ENCODE measurements at places on chromosomes 2 and 18.

DNA sequence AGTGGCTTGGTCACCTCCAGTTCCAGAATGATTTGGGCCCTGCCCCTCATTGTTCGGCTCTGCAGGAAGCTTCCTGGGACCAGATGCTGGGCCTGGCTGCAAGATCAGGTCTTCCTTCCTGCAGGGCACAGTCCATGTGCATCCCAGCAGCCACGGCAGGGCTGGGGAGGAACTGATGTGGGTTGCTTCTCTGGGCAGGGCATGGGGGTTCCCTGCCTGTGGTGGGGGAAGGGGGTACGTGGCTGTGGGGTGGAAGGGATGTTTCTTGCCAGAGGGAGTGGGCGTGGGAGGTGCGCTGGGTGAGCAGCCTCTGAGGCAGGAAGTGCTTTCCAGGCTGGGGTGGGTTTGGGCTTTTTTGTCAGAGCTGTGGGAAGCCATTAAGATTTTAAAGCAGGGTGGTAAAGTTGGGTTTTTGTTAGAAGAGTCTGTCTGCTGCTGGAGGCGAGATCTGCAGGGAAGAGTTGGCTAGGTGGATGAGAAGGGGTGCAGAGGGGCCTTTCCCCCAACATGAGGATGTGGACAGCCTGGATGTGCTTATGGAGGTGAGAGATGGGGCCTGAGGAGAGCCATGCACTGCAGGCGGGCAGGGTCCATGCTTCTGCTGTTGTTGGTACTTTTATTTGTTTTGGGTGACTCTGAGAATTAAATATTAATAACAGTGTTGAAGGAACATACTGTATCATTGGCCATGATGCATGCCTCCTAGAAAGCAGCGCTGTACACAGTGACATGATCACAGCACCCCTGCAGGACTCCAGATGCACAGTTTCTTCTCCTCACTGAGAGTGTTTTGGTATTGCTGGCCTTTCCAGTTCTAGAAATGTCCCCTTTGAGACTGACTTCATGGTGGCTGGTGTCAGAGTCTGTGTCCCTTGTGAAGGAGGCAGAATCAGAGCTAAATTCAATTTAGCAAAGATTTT lies 45.3 kb downstream of the DGKD start:
- peak; percentile 18 for DNase-seq

- no peak for DNase-seq
Observed at GRCh38 chr2:133568172-133568571, at the start of gene NCKAP5. NCKAP5 (minus strand) TSS chr2:133568463; CDS start chr2:133517526, 50,937 bp downstream.

DNA sequence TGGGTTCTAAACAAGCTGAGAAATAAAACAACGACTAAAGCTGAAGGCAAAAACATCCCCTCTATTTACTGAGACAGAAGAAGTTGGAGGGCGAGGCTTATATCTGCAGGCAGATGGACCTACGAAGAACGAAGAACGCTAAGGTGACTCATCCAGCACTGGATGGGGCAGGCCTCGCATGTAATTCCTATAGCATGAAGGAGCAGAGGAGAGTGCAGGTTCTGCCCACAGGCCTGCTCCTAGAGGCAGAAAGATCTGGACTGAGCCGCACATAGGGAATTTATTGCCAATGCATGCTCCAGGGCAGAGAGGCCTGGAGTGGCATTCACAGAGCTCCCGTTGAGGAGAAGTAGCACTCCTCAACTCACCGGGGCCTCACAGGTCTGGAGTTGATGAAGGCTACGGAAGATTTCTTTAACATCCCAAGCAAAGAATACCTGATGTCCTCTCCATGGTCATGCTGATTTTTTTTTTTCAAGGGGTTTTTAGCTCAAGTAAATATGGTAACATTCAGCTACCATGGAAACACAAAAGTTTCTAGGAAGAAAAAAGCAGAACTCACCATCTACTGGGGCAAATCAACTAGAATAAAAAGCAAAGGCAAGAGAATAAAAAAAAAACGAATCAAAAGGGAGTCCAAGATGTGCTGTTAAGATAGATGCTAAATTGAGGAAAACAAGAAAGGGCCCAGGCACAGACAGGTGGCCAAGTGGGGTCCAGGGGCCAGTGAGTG lies 10.4 kb upstream of the METTL21A start:
- no peak for DNase-seq

- no peak for DNase-seq
Observed at GRCh38 chr18:22223254-22223964, 54.0 kb downstream of the GATA6 start.

DNA sequence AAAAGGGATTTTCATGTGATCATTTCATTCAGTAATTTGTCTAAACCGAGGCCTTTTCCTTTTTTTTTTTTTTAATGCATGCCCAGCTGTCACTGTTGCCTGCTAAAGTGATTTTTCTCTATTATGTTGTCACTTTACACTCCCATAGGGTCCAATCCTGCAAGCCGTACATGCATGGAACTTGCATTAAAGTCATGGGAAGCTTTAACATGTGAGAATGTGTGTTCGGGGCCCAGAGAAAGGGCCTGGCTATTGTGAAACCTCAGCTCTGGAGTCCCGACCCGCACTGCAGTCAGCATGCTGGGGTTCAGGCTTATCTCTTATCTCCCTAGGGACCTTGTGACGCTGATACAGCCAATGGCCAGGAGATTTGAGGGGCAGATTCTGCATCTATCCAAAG lies 474.6 kb downstream of the SLC4A3 start:
- no peak for DNase-seq

Measured in iPS DF 6.9 (cell line).